ENCODE measurements at places on chromosomes 11 and 22. TPM values are rescaled to one million over a fixed set of nuclear protein-coding genes. Genes with fewer than 3 reads are reported as not detected.

The CDC45 gene
- 144 TPM for total RNA-seq

The ARAP1 gene
- total RNA-seq: 81.7 TPM

The MYOD1 gene
- not detected for total RNA-seq

The ALDH3B1 gene
- total RNA-seq: 0.10 TPM

The GGTLC3 gene
- total RNA-seq: not detected

The STK33 gene
- total RNA-seq: 6.1 TPM

The FAM180B gene
- 0.16 TPM for total RNA-seq

The WBP2NL gene
- 4.3 TPM for total RNA-seq

The CD248 gene
- 3.0 TPM for total RNA-seq

The DCDC1 gene
- total RNA-seq: 0.42 TPM

Measured in activated T-cell treated with anti-CD3 and anti-CD28 coated beads, Interleukin-2, amount 50 U/mL, for 72 hours (primary cell).